CD8-positive, alpha-beta T cell (primary cell): ENCODE measurements at places on chromosomes 2 and 18. TPM values are rescaled to one million over a fixed set of nuclear protein-coding genes. Genes with fewer than 3 reads are reported as not detected.

Gene CCNT2
- 71.9 TPM for total RNA-seq

Gene TCF23
- not detected for total RNA-seq

Gene HAUS1
- total RNA-seq: 8.8 TPM

Gene CD8B2
- total RNA-seq: 4.4 TPM

Gene LHCGR
- total RNA-seq: not detected

Gene MERTK
- not detected for total RNA-seq

Gene SLC30A3
- not detected for total RNA-seq

Gene UGT1A8
- total RNA-seq: not detected

Gene CAPN14
- 0.14 TPM for total RNA-seq

Gene TMEM198
- 0.31 TPM for total RNA-seq

Gene GPATCH11
- total RNA-seq: 5.4 TPM

Gene TNFRSF11A
- 0.03 TPM for total RNA-seq

Gene IRS1
- 5.9 TPM for total RNA-seq

Gene RBKS
- 5.9 TPM for total RNA-seq

Gene RETSAT
- total RNA-seq: 19.0 TPM

Gene CELF4
- not detected for total RNA-seq

Gene CYBRD1
- total RNA-seq: not detected

Gene SULT6B1
- total RNA-seq: not detected

Gene NOL4
- total RNA-seq: not detected

Gene RSAD2
- total RNA-seq: 2.1 TPM

Gene CACNB4
- 0.35 TPM for total RNA-seq

Gene MAP3K19
- not detected for total RNA-seq

Gene FBXO48
- total RNA-seq: 0.30 TPM

Gene IL18R1
- total RNA-seq: 7.7 TPM

Gene SERPINB11
- total RNA-seq: not detected

Gene CNDP1
- 0.22 TPM for total RNA-seq

Gene FZD7
- total RNA-seq: 0.97 TPM

Gene ALS2
- 9.0 TPM for total RNA-seq

Gene CPLX4
- total RNA-seq: not detected
